Activated CD4-positive, alpha-beta memory T cell treated with anti-CD3 and anti-CD28 coated beads for 36 hours (primary cell): ENCODE measurements at places on chromosomes 5 and 9.

GRCh38 chr9:124146031-124146561 lies 111.7 kb upstream of the NEK6 start:
- peak; percentile 41 for DNase-seq

GRCh38 chr5:14915291-14915952 lies 43.8 kb upstream of the ANKH start:
- no peak for DNase-seq

DNA sequence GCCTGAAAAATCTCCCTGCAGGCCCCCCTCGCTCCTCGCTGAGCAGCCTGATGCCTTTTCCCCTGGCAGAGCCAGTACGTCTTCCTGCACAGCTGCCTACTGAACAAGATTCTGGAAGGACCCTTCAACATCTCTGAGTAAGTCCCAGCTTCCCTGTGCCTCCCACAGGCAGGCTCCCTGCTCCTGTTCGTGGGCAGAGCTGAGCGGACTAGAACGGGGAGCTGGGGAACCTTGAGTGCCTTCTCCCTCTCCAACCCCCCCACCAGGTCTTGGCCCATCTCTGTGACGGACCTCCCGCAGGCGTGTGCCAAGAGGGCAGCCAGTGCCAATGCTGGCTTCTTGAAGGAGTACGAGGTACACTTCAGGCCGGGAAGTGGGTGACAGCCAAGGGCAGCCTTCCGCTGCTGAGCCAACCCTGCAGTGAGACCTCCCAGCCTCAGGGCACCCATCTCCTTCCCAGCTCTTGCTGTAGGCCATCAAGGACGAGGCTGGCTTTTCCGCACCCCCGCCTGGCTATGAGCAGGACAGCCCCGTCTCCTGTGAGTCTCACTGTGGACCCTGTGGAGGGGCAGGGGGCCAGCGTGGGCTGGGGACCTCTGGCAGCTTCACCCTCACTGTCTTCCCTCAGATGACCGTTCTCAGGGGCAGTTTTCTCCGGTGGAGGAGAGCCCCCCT lies 21.1 kb upstream of the SPTLC1 start:
- no peak for DNase-seq

- no peak for DNase-seq
These were observed 43.4 kb downstream of the ERBIN start for GRCh38 chr5:65969539-65970393.

- no peak for DNase-seq
These were observed 111.5 kb downstream of the CDC42SE2 start for GRCh38 chr5:131375351-131375750.

GRCh38 chr9:18689921-18690320 lies 216.0 kb downstream of the ADAMTSL1 start:
- DNase-seq: no peak

GRCh38 chr5:1436681-1437080 lies 8.6 kb downstream of the SLC6A3 start:
- DNase-seq: no peak

GRCh38 chr9:99356512-99356971 lies 134.5 kb downstream of the SEC61B start:
- no peak for DNase-seq

GRCh38 chr9:35277171-35277520 lies 115.3 kb downstream of the UNC13B start:
- DNase-seq: no peak

GRCh38 chr5:35117967-35118366 lies 70.2 kb upstream of the AGXT2 start:
- peak; percentile 11 for DNase-seq

DNA sequence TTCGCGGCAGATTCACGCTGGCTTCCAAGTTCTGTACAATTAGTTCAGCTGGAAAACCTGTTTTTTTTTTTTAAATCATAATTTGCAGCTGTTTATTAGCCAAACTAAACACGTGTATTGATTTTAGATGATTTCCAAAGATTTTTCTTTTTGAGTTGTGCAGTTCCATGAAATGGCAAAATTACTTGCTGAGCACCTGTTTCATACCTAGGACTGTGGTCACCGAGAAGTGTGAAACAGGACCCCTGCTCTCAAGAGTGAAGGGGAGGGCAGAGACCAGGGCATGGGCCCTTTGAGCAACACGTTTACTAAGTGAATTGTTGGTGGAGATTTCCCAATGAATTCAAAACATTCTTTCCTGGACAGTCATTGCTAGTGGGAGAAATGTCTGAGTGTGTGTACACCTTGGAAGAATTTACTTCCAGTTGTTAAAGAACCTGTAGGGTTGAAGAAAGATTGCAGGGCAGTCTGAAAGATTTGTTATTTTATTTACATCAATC lies 688 bp downstream of the SNX24 start:
- no peak for DNase-seq

DNA sequence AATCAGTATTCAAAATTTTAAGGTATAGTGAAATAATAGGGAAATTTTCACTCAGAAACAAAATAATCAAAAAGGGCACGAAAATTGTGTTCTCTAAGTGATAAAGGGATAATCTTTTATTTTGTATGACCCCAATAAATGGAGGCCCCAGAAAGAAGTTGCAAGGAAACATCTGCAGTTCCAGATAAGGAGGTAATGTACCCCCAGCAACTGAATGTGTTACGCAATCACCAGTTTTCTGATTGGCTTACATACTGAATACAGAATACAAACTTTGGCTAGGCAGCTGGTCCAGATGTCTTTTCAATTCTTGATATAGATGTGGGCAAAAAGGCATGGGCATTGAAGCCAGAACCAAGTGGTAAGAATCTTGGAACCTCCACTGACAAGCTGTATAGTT lies 1.7 kb upstream of the TOPORS start:
- no peak for DNase-seq

- DNase-seq: no peak
These were observed 158.8 kb downstream of the SLF1 start for GRCh38 chr5:94777056-94777880.

DNA sequence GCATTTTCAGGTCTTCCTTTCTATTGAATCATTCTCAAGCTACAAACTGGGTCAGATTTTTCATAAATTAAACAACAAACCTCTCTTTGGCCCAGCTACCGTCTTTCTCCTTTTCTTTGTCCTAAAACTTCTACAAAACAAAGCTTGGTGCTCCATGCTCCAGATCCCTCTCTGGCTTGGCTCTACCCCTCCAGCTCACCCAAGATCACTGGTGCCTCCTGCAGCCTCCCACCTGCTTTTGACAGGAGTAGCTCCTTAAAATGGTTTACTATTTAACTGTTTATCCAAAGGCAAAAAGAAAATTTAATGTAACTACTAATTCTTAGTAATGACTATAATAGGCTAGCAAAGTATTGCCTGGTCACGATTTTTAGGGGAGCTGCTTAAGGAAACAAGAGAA lies 10.7 kb upstream of the SERINC5 start:
- no peak for DNase-seq

- no peak for DNase-seq
These were observed 229.1 kb downstream of the YTHDC2 start for GRCh38 chr5:113742639-113743038.

DNA sequence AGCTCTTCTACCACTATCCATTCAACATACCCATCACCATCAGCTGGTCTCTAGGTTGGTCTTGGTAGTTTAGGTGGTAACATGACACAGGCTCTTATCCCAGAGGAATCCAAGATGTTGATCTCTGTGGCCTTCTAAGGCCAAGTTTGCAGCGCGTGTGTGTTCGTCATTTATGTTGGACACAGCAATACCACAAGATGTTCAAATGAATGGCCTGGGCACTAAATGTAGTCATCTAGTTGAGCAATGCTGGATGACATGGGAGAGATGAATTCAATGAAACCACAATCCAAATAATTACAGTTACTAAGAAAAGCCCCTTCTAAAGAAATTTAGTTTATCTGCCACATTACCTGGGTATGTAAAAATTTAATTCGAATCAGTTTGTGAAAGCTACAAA lies 292.4 kb downstream of the MRPS30 start:
- no peak for DNase-seq

DNA sequence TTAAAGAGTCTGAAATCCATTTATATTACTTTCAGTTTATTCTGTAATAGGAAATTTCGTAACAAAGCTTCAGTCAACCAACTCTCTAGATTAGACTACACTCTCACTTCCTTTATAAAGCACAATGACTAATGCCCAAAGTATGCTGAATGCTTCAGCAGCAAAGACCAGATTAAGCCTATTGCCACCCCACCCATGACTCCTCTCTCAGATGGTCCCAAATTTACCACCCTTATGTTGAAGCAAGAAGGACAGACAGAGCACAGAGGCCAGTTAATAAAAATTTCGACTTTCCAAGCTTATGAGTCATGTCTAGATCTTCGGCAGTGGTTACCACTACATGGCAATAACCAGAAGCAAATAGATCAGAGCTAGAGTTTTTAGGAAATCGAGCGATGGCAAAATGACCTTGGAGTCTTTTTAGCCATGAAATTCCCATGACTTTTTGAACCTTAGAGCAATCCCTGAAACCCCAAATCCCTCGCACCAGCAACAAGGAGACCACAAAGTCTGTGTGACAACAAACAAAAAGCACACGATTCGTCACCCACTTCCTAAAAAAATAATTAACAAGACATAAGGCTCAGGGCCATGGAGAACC lies 287.8 kb upstream of the RASA1 start:
- DNase-seq: no peak

DNA sequence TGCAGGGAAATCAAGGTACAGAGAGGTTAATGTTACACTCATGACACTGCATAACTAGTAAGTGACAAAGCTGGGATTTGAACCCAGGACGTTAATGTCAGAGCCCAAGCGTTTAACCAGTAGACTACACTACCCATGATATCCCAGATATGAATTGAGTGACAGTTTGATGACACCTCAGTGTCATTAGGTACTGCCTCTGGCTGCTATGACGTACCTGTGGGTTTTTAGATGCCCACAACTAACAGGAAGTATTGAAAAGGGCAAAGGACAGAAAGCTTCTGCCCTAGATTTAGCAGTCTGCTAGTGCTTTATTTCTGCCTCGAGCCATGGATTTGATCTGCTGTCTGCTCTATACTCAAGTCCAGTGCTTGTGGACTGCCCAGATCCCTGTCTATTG lies 56.2 kb downstream of the GLRA1 start:
- DNase-seq: no peak

GRCh38 chr9:131528186-131528585 lies 2.9 kb downstream of the UCK1 start:
- DNase-seq: no peak

GRCh38 chr9:94717761-94718160 lies 8.7 kb upstream of the AOPEP start:
- DNase-seq: no peak

DNA sequence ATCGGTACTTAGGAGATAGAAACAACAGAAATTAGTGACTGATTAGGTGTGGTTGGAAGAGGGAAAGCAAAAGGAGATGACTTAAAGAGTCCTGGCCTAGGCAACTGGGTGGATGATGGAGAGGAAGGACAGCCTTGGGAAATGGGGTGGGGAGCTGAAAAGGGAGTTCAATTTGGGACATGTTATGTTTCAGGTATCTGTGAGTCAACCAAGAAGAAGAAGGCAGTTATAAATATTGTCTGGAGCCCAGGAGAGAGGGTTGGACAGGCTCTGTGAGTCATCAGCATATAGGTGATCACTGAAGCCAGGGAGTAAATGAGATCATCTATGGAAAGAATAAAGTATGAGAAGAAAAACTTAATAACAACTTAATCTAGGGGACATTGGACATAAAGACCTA lies 357.7 kb downstream of the NPR3 start:
- no peak for DNase-seq

DNA sequence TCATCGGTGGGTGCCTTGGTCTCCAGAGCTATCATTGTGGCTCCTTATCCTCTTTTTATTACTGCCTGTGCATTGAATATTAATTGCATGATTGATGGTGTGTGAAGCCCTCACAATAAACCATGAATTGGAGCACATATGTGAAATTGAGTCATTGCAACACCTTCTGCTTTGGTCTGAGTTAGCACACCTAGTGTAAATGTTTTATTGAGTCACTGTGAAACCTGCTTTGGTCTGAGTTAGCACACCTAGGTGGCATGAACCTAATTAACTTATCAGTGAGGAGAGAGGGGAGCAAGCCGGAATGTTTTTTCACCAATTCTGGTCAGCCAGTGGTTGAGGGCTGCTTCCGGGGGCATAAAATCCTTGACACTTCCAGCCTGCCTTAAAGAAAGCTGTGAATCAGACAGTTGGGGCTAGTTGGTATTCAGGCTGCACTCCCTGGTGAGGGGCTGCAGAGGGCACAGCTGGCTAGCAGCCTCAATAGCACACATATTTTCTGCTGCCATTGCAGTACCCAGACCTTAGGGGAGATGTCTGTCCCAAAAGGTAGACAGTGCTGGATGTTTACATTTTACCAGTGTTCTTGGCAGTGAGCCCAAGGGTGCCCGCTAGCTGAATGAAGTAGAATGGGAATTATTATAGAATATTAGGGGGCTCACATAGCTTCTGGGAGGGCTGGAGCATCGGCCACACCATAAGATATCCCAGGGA lies 76.5 kb upstream of the GOLM1 start:
- no peak for DNase-seq

DNA sequence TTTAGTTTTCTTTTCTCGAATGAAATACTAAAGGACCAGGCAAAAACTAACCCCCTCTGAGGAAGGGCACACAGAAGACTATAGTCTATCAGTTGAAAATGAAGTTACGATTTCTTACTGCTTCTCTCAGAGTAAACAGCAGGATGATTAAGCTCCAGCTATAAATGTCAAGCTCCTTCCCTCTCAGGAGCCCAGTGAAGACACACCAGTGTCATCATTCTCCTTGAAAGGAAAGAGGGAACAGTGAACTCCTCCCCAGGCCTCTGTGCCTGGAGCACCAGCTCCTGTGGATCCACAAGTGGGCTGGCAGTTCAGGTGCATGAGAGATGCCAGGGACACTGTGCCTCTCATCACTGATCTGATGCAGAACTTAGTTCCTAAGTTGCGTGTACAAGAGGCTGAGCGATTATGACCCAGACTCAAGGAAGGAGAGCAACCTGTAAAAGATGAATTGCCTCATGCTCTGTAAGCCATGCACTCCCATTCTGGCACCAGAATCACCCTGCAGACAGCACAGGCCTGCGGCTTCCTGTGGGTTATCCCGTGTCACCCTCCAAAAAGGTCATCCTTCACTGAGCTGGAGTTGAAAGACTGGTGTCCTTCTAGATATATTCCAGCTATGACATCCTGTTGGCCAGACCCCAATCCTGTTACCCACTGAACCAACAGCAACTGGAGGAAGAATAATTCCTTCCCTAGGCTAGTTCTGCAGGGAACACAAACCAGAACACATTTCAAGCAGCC lies 394.0 kb downstream of the SEMA5A start:
- no peak for DNase-seq

GRCh38 chr5:55908804-55909203 lies 57.6 kb downstream of the IL31RA start:
- DNase-seq: no peak

DNA sequence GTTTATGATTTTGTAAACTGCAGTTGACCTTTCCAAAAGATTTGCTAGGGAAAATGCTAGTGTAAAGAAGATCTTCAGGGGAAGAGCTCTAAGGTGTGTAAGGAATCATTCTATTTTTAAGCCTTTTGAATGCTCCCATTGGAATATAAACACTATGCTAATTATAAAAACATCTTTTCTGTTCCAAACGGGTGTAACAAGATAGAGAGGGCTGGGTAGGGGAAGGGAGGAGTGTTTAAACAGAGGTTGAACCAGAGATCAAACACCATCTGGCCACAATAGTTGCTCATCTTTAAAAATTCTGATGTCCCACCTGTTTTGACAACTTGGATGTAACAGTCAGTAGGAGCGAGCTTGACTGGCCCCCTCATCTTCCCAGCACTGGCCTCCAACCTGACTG lies 38.4 kb downstream of the ZNF618 start:
- no peak for DNase-seq
